ENCODE measurements at places on chromosomes 11 and 22.

GRCh38 chr11:76265771-76266241 is 59.5 kb upstream of the WNT11 start:
- no peak for DNase-seq

GRCh38 chr11:130144861-130145281 is 14.7 kb upstream of the ST14 start:
- DNase-seq: no peak

- no peak for DNase-seq
These were observed 1.3 kb upstream of the PATZ1 start for GRCh38 chr22:31347251-31348008.

GRCh38 chr11:75492181-75492820 is 33.4 kb downstream of the GDPD5 start:
- DNase-seq: no peak

DNA sequence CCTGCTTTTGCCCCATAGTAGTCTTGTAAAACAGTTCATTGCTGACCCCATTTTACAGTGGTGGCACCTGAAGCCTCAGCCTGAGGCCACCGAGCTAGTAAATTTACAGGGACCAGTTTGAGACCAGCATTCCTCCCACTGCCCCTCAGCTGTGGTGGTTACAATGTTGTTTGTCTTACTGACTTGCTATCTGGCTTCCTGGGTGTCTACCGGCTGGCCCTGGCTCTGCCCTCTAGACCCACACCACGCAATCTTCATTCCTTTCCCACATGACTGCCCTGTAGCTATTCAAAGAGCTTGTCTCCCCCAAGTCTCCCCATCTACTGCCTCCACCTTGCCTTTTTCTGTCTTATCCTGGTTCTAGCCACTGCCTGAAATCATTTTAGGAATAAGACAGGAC is 20.8 kb downstream of the PIK3IP1 start:
- DNase-seq: no peak

GRCh38 chr11:107929611-107930200 is 1.5 kb downstream of the RAB39A start:
- no peak for DNase-seq

- no peak for DNase-seq
These were observed 1794.1 kb upstream of the RAG2 start for GRCh38 chr11:38392176-38392575.

DNA sequence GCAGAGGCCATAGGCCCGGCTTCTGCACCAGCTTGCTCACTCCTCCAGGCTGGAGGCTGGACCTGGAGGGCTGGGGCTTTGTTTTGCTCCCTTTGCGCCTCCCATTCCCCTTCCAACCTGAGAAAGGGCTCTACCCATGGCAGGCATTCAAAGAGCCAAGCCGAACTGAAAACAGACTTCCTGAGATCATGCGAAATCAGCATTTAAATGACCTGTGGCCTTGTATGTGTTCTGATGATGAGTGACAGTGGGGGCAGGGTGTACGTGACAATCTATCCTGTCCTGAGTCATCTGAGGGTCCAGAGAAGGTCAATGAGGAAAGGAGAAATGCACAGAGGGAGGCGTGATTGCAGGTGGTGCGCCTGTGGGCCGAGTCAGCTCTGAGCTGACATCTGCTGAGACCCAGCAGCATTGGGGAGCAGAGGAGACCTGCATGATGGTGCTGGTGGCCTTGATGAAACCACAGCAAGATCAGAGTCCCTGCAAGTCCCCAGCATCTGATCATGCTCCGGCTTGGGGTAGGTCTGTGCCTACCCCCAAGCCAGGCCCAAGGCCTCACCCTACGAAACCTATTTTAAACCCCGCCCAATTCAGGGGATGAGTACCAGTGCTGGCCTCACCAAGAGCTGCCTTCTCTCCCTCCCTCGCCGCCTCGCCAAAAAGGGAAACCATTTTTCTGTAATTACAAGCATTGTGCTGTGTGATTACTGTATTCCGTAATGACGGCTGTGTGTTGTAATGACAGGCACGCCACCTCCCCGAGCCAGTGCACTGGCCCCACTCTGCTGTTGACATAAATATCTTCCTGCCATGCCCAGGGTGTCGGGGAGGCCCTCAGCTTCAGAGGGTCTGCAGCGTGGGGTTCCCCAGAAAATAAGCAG is 95.2 kb upstream of the ANO1 start:
- no peak for DNase-seq

DNA sequence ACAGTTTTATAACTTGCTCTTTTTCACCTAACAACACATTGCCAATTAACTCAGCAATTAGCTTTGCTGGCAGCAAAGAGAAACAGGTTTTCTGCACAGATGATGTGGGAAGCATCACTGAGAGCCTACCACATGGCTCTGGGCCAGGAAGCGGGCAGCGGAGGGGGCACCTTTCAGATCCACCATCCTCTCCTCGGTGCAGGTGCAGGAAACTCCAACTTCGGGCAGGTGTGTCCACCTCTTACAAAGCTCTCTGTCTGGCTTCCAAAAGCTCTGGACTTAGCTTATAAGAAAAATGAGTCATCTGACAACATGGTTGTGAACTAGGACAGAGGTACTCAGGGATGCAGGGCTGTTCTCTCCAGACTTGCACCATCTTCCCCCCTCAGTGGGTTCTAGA is 77.0 kb downstream of the RPS6KA4 start:
- DNase-seq: no peak

DNA sequence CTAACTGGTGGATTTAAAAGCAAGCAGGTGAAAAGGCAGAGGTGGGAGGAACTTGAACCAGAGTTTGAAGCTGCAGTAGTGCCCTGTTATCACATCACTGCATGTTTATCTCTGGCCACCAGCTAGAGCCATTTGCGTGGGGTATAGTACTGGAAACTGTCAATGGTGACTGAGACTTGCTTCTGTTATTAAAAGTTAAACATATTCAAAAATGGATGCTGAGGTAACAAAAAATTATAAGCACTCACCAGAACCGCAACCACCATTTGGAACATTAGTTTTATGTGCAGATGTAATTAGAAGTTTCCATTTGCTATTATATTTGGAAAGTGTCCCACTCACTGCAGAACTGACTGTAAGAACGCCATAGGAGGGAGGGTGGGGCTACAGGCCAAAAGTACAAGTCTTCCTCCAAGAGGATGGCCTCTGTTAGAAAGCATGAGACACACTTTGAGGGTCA is 1.2 kb upstream of the CD59 start:
- DNase-seq: no peak

DNA sequence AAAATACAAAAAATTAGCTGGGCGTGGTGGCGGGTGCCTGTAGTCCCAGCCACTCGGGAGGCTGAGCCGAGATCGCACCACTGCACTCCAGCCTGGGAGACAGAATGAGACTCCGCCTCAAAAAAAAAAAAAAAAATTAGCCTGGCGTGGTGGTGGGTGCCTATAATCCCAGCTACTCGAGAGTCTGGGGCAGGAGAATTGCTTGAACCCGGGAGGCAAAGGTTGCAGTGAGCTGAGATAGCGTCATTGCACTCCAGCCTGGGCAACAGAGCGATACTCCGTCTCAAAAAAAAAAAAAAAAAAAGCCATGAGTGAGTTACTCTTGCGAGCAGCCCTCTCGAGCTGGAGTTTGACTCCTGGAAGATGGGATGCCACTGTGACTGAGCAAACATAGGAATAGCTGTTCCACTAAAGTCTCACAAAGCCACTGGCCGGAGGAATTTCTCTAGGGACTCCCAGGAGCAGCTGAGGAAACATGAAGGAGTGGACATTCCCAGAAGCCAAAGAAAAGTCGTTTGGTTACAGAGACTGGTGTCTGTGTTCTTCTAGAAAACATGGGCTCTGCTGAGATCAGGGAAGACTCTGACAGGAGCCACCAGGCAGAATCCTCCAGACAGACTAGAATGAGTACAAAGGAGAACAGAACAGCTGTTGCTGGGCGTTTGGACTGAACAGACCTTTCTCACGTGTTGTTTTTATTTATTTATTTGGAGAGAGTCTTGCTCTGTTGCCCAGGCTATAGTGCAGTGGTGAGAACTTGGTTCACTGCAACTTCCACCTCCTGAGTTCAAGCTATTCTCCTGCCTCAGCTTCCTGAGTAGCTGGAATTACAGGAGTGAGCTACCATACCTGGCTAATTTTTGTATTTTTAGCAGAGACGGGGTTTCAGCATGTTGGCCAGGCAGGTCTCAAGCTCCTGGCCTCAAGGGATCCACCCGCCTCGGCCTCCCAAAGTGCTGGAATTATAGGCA is 32.4 kb upstream of the MYH9 start:
- no peak for DNase-seq

GRCh38 chr22:27247701-27248434 is 553.7 kb downstream of the MN1 start:
- DNase-seq: no peak

- DNase-seq: no peak
These were observed 19.0 kb upstream of the PRODH start for GRCh38 chr22:18954990-18955571.

DNA sequence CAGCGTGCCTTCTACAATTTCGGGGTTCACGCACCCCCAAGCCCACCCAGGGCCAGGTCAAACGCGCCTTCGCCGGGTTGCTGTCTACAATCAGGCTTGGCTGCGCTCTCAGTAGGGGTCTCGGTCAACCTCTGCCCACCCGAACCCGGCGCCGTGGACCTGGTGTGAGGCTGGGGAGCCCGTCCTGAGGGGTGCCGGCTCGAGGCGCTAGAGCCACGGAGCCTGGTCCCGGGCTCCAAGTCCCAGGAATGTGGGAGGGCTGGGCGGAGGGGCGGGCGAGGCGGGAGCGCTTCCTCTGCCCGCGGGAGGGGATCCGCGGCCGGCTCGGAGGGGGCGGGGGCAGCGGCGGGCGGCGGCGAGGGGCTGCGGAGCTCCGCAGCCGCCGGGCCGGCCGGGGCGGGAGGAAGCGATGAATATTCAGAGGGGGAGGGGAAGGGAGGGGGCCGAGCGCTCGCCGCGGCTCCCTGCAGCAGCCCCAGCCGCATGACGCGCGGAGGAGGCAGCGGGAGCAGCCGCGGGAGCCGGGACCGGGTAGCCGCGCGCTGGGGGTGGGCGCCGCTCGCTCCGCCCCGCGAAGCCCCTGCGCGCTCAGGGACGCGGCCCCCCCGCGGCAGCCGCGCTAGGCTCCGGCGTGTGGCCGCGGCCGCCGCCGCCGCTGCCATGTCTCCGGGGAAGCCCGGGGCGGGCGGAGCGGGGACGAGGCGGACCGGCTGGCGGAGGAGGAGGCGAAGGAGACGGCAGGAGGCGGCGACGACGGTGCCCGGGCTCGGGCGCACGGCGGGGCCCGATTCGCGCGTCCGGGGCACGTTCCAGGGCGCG is at the start of gene PTPRJ:
TSS of gene PTPRJ (plus strand) at position 472 of the 819 bp plus-strand sequence. CDS start 354 bp downstream, outside the sequence.
- DNase-seq: no peak

DNA sequence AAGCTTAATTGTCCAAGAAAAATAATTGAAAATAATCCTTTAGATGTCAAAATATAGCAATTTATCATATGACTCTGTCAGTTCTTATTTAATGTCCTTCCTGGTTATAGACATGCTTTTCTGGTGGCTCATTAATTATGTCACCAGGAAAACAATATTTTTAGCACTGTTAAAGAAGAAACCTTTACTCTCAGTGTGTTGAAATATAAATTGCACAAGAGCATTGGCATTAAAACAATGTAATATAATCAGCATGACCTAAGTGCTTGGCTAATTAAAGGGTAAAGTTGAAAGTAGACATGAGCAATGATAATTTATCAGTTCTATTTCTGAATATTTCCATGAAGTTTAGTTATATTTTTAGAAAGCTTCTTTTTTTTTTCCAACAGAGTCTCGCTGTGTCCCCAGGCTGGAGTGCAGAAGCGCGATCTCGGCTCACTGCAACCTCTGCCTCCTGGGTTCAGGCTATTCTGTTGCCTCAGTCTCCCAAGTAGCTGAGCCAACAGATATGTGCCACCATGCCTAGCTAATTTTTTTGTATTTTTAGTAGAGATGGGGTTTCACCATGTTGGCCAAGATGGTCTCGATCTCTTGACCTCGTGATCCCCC is 232.3 kb downstream of the JRKL start:
- DNase-seq: no peak

DNA sequence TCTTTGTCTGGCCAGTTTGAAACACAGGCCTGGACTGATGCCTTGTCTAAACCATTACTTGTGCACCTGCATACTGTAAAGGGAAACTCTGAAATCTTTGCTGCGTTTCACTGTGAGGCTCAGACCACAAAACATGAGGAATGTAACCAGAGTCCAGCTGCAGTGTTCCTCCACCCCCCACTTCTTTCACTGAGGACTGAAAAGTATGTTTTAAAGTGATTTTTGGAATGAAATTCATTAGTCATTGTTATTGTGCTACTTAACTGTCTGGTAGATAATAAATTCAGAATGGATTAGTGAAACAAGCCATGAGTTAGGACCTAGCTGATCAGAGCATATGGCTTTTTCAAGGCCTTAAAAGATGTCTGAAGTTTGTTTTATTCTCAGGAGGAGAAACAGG is 181.2 kb downstream of the WNT11 start:
- no peak for DNase-seq

- no peak for DNase-seq
These were observed 922 bp upstream of the CSNK1E start for GRCh38 chr22:38317995-38318715.

DNA sequence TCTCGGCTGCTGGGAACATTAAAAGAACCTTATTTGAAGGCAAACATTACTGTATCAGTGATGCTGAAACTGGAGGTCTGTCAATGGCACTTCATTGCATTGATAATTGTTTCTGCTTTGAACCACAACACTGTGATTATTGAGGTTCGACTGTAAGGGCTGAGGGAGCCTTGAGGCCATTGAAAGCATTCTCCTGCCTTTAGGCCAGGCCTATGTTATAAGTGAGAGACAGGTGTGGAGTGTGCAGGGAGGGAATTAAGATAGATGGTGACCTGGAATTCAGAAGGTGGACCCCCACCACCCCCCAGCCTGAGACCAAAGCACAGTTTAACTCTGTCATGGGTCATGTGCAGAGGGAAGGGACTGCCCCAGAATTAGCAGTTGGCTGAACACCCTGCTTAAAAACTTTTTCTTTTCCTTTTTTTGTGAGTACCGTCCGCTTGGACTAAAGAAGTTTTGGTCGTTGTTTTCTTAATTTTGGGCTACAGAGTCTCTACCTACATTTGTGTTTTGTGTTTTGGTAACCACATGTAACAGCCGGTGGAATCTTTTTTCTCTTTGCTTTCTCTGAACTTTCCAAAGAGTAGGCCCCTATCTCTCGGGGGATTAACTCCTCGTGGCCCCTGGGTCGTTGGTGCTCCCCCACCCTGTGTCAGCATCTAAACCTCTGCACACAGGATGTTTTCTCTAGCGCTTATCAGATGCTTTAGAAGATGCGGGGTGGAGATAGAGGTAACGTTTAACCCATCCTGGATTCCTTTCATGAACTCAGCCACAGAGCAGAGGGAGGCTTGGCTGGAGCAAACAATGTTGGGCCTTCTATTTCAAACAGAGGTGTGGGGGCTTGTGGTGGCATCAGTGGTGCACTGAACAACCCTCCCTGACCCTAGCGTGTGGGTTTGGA is 43.7 kb downstream of the ZBTB16 start:
- no peak for DNase-seq
